Activated T-helper 1 cell treated with anti-CD3 and anti-CD28 coated beads, Interleukin-12 subunit alpha, Interleukin-12 subunit beta, Interleukin-2, Interleukin-4 antibody, amounts not matched to agents 30 ng/mL and 10 ng/mL and 1 ng/mL, durations not matched to agents 14 hours and 24 hours and 36 hours (primary cell): ENCODE measurements at places on chromosomes 3 and 15. TPM values are rescaled to one million over a fixed set of nuclear protein-coding genes. Genes with fewer than 3 reads are reported as not detected.
A peak's percentile ranks its signal among the peaks of the same experiment; 100 is the strongest.

DNA sequence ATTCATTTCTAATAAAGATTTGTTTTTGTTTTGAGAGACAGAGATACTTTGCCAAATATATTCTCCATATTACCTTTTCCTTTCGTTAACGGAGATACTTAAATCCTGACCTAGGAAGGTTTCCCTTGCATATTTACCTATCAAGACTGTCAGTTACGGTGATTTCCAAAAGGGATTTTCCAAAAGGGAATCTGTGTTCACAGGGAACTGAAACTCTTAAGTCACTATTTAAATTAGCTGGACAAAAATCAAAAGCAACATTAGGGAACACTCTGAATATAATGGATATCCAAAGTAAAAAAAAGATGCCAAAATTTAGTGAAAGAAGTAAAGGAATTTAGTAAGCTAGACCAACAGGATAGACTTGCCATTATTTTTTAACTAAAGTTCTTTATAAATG lies 576 bp downstream of the LRRFIP2 start:
- DNase-seq, result no peak
- no peak overlapping the region for H3K27ac ChIP-seq
- H3K27me3 ChIP-seq, result no peaks in the 10 kb centered on the region
- H3K36me3 ChIP-seq, result peaks cover 15% of the 10 kb centered on the region
- peaks cover 52% of the 10 kb centered on the region for H3K4me1 ChIP-seq

DNA sequence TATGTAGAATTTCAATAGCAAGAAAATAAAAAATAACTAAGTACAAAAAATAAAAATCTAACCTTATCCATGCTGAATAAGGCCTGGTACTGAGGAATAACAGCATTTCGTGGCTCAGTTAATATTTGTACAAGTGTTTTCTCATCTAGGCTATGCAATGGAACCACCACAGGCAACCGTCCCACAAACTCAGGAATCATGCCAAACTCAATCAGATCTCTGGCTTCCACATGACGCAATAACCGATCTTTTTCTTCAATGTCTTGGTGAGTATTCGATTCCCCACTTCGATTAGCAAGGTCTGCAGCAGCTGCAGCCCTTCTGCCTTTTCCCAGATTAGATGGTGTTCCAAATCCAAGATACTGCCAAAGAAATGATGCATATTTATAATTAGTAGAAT lies 21.1 kb upstream of the PDCD7 start:
- H3K4me1 ChIP-seq, result no peaks in the 10 kb centered on the region
- DNase-seq, result no peak

DNA sequence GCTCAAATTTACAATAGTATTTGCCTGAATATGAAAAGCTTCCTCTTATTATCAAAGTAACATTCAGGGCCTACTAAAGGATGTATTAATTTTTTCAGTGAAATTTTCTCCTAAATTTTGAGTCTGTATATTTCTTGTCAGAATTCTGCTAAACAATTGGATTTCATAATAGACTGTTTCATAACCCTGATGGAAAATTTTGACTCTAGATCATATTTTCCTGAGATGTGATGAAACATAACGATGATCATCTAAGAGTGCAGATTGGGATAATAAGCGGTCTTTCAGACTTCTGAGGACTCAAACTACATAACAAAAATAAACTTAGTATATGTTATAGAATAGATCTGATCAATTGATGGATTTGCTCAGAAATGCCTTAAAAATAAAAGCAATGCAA lies 574.5 kb upstream of the TBL1XR1 start:
- no peaks in the 10 kb centered on the region for H3K36me3 ChIP-seq
- H3K4me3 ChIP-seq, result no peak overlapping the region
- H3K27ac ChIP-seq, result no peak overlapping the region
- H3K27me3 ChIP-seq, result no peaks in the 10 kb centered on the region
- DNase-seq, result no peak

- H3K4me1 ChIP-seq, result peaks cover 11% of the 10 kb centered on the region
- H3K27ac ChIP-seq, result no peak overlapping the region
- H3K4me3 ChIP-seq, result no peak overlapping the region
- H3K36me3 ChIP-seq, result no peaks in the 10 kb centered on the region
- H3K27me3 ChIP-seq, result peaks cover 4% of the 10 kb centered on the region
- DNase-seq, result no peak
These were observed 413.0 kb upstream of the TBL1XR1 start for GRCh38 chr3:177610262-177610661.

- H3K27ac ChIP-seq, result no peak overlapping the region
- H3K27me3 ChIP-seq, result peaks cover 10% of the 10 kb centered on the region
- no peak overlapping the region for H3K4me3 ChIP-seq
- peaks cover 26% of the 10 kb centered on the region for H3K4me1 ChIP-seq
- H3K36me3 ChIP-seq, result no peaks in the 10 kb centered on the region
These were observed 143.4 kb upstream of the RASGRP1 start for GRCh38 chr15:38707802-38708671.

GRCh38 chr15:57109005-57109404 lies 190.6 kb downstream of the TCF12 start:
- peaks cover 8% of the 10 kb centered on the region for H3K36me3 ChIP-seq
- H3K27me3 ChIP-seq, result no peaks in the 10 kb centered on the region
- H3K4me1 ChIP-seq, result peaks cover 7% of the 10 kb centered on the region
- no peak overlapping the region for H3K4me3 ChIP-seq
- H3K27ac ChIP-seq, result no peak overlapping the region

- no peaks in the 10 kb centered on the region for H3K4me1 ChIP-seq
- no peaks in the 10 kb centered on the region for H3K36me3 ChIP-seq
- no peak overlapping the region for H3K4me3 ChIP-seq
- H3K27ac ChIP-seq, result no peak overlapping the region
- peaks cover 4% of the 10 kb centered on the region for H3K27me3 ChIP-seq
- DNase-seq, result no peak
These were observed 66.8 kb upstream of the ALDH1A3 start for GRCh38 chr15:100812802-100813201.

DNA sequence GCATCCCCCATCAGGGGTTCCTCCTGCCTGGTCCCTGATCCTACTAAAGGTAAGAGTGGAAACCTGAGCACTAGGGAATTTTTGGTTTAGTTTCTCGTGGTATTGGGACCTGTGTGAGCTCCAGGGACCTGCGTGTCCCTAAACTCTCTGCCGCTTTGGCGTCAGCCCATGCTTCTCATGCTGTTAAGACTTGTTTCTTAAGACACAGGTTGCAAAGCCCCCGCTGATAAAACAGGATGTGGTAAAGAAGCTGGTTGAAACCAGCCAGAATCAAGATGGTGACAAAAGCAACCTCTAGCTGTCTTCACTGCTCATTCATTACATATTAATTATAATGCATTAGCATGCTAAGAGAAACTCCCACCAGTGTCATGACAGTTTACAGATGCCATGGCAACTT lies 64.6 kb downstream of the LYZL4 start:
- H3K27me3 ChIP-seq, result peaks cover 3% of the 10 kb centered on the region
- H3K27ac ChIP-seq, result no peak overlapping the region
- no peaks in the 10 kb centered on the region for H3K4me1 ChIP-seq
- H3K36me3 ChIP-seq, result no peaks in the 10 kb centered on the region
- no peak for DNase-seq
- H3K4me3 ChIP-seq, result no peak overlapping the region

GRCh38 chr3:40046149-40046548 lies 236.7 kb downstream of the MYRIP start:
- no peak overlapping the region for H3K4me3 ChIP-seq
- no peaks in the 10 kb centered on the region for H3K4me1 ChIP-seq
- no peak overlapping the region for H3K27ac ChIP-seq

GRCh38 chr3:122091602-122092295 lies 36.6 kb downstream of the CD86 start:
- peak overlapping the region; percentile 32 for H3K4me3 ChIP-seq
- H3K4me1 ChIP-seq, result peaks cover 45% of the 10 kb centered on the region
- H3K36me3 ChIP-seq, result peaks cover 8% of the 10 kb centered on the region
- peak overlapping the region; percentile 90 for H3K27ac ChIP-seq

The ACAN gene
- not detected in 2 replicates for total RNA-seq

The CPA3 gene
- total RNA-seq, result not detected in 2 replicates
